ENCODE measurements at places on chromosomes 2 and 18.

GRCh38 chr18:8741117-8741516 lies 35.8 kb downstream of the MTCL1 start:
- DNase-seq: no peak

- no peak for DNase-seq
Measured at GRCh38 chr2:98310010-98310409, 36.2 kb upstream of the CNGA3 start.

DNA sequence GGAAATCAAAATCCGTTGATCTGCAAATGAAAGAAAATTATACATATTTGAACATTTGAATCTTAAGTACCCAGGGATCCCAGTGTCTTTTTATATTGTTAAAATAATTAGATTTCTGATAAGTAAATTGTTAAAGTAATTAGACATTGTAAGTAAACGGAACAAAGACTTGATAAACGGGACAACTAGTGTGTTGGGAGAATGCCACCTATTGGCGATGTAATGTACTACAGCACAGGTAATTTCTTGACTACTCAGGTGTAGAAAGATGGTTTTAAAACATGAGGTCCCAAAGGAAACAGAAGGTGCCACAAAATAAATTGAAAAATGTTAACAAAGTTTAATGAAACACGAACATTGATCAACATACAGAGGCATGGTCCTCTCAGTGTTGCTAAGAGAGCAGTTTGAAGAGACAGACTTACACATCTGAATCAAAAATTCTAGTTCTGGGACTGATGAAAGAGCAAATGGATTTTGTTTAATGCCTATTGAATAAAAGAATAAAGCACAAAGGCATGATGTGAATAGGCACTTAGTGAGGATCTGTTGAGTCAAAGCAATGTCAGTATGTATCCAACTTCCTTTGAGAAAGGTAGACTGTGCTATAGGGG lies 103.4 kb upstream of the RASGRP3 start:
- DNase-seq: no peak

GRCh38 chr2:46365913-46366667 lies 68.9 kb downstream of the EPAS1 start:
- DNase-seq: no peak

GRCh38 chr2:219969508-219969907 lies 342.1 kb downstream of the SLC4A3 start:
- DNase-seq: no peak

- no peak for DNase-seq
Measured at GRCh38 chr2:31244101-31244500, 10.1 kb downstream of the EHD3 start.

DNA sequence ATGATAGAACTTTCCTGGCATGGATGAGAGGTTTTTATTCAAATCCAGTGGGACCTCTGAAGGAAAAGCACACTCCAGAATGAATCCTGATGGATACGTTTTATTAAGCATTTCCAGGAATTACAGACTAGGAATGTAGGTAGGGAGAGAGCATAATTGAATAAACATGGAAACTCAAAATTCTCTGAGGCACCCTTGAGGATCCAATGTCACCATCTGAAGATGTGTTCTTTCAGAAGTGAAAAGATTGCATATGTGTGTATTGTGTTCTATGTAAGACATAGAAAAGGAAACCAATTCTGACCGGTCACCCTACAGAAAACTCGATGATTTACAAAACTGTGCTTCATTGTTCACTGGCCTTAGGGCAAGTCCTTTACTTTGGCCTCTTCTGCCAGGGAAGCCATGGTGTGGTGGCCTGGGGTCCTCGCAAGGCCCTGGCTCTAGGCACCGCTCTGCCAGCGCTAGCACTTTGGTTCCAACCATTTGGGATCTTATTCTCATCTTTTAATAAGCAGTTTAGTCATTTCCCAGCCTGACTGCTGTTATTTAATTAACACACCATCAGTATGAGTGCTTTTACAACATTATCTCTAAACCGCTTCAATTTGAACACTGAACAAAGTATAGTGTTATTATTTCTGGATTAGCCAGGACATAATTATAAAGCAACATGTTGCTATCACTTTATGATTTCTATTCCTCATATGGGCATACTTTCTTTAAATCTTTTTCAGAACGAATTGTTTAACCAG lies 4.5 kb upstream of the GKN1 start:
- no peak for DNase-seq

DNA sequence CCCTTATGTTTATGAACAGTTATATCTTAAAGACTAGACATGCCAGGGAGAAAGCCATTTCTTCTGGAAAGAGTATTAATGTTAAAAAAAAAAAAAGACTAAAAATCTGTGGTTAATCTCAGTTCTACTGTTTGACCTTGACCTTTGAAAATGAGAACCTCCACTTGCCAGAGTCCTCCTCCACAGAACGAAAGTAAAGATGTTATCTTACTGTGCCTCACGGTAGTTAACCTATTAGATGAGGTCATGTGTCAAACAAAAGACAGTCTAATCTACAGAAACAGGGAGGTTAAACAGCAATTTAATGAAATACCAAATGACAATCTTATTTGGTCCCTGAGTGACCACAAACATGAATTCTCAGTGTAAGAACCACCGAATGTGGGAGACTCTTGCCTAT lies 51.2 kb downstream of the SLC14A2 start:
- DNase-seq: no peak

GRCh38 chr2:37084797-37085196 lies 479 bp downstream of the GPATCH11 start:
- no peak for DNase-seq

GRCh38 chr2:135525786-135526185 lies 5.2 kb downstream of the ZRANB3 start:
- no peak for DNase-seq

- peak; percentile 5 for DNase-seq
Measured at GRCh38 chr2:218168635-218169462, 2.1 kb upstream of the CXCR1 start.

- DNase-seq: no peak
Measured at GRCh38 chr2:113015655-113016054, 10.4 kb downstream of the IL36A start.

DNA sequence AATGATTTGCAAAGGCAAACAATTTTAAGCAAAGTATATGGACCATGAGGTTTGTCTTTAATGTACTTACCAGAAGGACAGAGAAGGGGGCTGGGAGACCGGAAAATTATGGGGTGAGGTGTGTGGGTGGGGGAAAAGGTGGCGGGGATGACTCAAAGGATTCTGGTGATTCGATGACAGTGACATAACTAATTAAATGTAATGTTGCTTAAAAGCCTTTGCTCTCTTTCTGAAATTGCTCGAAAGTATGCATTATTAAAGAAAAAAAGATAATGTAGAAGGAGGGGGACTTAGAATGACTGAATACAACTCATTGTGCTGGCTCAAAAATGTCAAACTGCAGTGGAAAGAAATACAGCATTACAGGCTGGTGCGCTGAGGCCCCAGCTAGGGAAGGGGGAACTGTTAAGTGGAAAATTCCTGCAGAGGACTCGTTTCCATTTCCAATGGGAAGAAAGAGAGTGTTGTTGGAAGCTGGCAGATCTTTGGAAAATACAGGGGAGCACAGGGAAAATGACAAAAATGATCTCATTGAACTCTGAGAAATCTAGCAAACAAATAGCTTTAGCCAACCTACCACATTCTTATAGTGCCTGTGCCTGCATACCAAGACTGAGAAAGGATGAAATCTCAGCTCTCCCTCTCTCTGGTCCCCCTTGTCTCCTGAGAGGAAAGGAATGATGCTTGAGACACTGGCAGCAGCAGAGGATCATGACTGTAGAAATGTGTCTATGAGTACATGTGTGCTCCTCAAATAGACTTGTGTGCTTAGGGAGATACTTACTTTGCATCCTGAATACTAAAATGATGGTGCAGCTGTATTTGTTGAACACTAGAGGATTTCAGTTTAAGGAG lies 632.4 kb downstream of the NYAP2 start:
- DNase-seq: no peak

- no peak for DNase-seq
Measured at GRCh38 chr2:120148669-120149068, 74.5 kb downstream of the TMEM185B start.

- DNase-seq: no peak
Measured at GRCh38 chr2:152924722-152925121, 206.3 kb downstream of the ARL6IP6 start.

GRCh38 chr2:186426153-186427016 lies 59.7 kb upstream of the ZC3H15 start:
- DNase-seq: no peak

Data from astrocyte of the cerebellum (primary cell).